Activated T-cell treated with anti-CD3 and anti-CD28 coated beads for 1 hour (primary cell): ENCODE measurements at places on chromosomes 11 and 22.

DNA sequence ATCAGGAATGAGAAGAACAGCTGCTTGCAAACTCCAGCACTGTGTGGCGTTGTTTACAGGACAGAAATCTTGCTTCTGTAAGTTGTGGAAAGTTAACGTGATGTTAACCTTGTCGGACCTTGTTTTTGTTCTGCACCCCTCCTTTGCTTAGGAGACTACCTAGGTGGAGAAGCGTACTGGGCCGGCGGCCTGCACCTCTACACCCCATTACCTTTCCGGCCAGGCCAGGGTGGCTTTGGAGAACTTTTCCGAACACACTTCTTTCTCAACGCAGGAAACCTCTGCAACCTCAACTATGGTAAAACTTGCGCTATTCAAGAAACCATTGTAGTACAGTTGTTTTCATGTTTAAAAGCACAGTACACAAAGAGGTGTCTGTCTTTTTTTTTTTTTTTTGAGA lies 33.7 kb downstream of the SAMM50 start:
- no peak for DNase-seq

- DNase-seq = no peak
Observed at GRCh38 chr22:49628391-49629260, 199.0 kb downstream of the BRD1 start.

DNA sequence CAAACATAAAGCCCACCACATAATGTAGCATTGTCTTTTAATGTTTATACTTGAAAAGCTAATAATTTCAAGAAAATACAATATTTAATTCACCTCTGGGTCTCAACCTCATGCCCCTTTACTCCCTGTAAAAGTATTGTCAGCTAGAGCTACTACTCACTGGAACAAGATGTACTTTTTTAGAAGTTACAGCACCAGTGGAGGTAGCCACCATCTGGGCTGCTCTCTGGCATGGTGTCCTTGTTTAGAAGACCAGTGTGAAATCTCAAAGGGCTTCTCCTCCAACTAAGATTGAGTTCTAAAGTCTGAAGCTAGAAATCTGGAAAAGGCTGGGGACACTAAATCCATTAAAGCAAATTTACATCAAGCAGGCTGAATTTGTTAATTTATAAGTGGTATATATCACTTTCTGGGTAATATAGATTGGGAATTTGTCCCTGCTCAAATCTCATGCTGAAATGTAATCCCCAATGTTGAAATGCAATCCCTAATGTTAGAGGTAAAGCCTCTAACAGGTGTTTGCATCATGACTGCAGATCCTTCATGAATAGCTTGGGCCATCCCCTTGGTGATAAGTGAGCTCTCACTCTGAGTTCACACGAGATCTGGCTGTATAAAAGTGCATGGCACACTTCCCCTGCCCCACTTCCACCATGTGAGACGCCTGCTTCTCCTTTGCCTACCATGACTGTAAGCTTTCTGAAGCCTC lies 47.6 kb downstream of the PITPNB start:
- no peak for DNase-seq

DNA sequence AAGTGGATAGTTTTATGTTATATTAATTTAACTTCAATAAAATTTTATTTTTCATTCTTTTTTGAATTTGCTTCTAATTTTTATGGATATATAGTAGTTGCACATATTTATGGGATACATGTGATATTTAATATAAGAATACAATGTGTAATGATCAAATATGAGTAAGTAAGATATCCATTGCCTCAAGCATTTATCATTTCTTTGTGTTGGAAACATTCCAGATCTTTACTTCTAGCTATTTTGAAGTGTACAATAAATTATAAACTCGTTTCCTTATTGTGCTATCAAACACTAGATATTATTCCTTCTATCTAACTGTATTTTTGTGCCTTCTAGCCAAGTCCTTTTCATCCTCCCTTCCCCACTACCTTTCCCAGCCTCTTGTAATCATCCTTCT lies 17.0 kb downstream of the EXPH5 start:
- DNase-seq = no peak

- no peak for DNase-seq
Observed at GRCh38 chr22:30262112-30262511, 4.5 kb downstream of the OSM start.

GRCh38 chr11:17611049-17611448 lies 64.0 kb downstream of the OTOG start:
- DNase-seq = no peak

GRCh38 chr22:25869771-25870170 lies 127.8 kb downstream of the MYO18B start:
- no peak for DNase-seq

DNA sequence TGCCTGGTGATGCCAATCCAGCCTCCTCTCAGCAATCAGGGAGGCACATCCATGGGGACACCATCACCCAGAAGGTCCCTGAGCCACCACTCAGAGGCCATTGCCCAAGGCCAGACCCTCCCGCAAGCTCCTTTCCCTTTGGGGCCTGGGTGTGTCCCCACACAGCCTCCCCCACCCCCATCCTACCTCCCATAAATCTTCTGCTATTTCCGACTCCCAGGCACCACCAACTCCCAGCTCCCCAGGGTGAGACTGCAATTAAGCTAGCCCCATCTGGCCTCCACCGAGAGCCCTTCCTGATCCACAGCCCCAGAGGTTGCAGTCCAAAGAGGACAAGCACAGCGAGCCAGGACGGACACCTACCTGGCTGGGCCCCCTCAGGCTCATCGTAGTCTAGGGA lies 6.3 kb downstream of the ARHGAP1 start:
- no peak for DNase-seq

DNA sequence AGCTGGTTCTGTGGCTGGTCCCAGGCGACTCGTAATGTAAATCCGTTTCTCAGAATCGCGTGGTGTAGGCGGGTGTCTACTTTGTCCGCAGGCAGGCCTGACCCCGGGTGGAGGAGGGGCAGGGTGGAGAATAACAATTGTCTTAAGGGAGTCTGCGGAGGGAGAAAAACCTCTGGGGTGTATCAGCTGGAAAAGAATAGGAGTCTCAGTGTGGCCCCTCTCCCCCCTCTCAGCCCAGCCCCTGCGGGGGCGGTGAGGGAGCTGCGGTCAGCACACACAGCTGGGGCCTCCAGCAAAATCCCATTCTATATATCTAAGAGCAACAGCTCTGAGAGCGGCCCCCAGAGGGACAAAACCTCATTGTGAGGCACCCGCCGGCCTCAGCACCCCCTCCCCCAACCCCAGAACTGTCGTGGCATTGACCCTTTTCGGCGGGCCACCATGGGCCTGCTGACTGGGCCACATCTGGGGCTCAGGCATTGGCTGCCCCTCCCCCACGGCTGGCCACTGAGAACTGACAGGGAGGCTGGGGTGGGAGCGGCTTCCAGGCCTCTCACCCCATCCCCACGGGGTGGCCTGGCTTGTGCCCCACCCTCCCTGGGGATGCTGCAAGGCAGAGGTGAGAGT lies 2.7 kb upstream of the MYRF start:
- DNase-seq = no peak

DNA sequence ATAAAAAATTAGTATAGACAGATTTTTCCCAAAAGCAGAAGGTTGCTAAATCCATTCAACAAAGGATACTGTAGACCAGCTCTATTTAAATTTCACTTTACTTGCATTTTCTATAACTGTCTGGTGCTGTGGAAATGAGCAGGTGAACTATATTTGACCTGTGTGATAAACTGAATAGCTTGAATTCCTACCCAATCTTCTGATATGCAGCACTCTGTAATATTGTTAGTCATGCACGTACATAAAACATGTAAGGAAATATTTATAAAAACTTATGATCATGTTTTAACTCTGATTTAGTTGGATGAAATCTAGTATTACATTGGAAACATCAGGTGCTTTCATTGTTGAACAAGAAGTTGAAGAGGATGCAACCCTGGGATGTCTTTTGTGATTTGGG lies 213.6 kb downstream of the DBX1 start:
- no peak for DNase-seq

- DNase-seq = no peak
Observed at GRCh38 chr22:33063611-33064010, 5.4 kb upstream of the SYN3 start.

GRCh38 chr11:46987183-46987582 lies 50.6 kb downstream of the CSTPP1 start:
- DNase-seq = no peak

DNA sequence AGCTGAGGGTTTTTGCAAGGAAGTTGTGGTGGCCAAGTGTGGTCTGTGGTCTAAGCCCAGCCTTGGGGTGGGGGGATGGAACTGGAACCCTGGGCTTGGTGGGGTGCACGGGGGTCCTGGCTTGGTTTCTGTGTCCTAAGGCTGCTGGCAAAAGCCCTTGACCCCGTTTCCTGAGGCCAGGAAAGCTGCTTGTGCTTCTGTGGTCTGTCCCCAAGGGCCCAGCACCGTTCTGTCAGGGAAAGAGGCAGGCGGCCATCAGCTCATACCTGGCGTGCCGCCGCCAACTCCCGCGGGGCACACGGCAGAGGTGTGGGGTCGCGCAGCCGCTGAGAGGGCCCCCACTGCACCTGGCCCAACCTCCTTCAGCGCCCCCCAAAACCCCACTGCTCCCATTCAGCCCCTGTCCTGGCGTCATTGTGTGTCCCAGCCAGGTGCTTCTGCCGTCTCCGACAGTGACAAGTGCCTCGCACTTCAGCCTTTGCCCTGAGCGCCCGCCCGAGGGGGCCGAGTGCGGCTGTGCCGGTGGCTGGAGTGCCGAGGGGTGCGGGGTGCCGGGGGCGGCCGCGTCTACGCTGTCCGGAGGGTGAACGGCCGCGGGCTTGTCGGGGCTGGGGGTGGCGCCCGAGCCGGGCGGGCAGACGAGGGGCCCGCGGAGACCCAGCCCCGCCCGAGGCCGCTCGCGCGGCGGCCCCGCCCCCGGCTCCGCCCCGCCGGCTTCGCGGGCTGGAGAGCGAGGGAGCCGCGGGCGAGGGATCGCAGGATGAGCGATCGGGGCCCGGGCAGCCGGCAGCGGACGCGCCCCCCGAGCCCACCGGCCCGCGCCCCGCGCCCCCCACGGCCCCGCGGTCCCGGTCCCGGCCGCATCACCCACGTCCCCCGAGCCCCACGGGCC lies at the start of gene CNIH2:
CNIH2 (plus strand) TSS at position 705 of the 892 bp plus-strand sequence. CDS start 282 bp downstream, outside the sequence.
- DNase-seq = no peak

DNA sequence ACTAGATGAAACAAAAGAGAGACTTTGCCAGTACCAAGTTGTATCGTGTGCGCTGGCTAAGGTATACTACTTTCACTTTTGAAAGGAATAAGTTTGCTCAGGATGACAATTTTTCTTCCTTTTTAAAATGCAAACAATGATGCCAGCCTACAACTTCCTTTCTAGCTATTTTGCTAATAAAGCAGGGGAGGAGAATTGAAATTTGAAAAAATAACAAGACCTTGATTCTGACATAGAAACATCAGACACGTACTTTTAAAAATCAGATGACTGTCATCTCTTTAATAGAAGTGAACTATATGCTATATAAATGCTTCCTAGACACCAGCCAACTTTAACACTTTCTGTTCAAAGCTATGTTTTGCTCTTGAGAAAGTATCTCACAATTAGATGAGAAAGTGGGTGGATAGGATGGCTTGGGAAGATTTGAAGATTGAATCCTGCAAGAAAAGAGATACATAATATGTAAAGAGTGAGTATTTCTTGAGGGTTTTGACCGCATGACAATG lies 41.7 kb upstream of the BLID start:
- no peak for DNase-seq

DNA sequence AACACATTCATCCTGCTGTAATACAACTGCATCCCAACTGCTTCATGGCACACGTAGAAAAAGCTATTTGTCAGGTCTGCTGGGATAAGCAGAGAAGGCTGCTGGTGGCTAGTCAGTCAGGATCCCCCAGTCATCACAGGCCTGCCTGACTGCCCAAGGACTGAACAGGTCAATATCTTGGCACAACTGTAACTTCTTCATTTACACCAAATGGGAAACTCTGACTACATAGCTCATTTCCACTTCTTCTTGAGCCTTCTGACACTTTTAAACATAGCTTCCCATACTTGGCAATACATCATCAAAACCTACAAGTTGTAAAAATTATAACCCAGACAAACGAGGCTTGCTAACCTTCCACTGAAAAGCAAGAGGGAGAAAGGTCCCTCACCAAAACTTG lies 2.8 kb downstream of the TMEM9B start:
- no peak for DNase-seq

GRCh38 chr22:37223965-37224551 lies 11.8 kb upstream of the SSTR3 start:
- DNase-seq = no peak

GRCh38 chr11:105229761-105230160 lies 90.2 kb upstream of the CARD18 start:
- no peak for DNase-seq

DNA sequence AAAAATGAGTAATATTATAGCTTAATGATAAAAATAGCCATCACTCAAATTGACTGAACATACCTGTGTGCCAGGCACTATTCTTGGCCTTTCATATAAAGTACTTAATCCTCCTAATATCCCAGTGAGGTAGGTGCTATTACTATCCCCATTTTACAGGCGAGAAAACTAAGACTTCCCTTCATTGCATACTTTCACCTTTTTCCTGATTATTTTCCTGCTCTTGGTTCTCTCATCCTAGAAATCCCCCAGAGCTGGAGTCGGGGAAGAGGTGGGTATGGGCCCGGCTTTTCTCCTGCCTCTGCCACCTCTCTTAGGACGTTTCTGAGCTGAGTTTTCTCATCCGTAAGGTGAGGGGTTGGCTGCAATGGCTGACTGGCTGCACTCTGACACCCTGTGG lies 2.2 kb downstream of the NPTXR start:
- DNase-seq = no peak

DNA sequence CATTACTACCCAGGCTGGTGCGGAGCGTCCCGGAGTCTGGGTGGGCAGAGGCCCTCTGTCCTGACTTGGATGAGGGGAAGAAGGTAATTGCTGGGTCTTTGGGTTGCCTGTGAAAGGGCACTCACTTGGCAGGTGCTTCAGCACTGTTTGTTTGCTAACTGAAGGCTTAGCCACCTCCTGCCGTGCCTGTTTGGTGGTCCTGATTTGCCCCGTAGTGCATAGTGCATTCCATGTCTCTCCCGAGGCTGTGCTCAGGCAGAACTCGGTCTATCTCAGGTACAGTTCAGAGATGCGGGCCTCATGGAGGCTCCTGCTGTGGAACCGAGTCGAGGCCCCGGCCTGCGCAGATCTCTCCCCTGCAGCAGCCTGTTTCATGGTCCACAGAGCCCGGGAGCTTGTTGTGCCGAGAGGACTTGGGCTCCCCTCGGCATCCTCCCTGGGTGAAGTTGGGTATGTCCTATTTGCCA lies 146.2 kb downstream of the TBC1D22A start:
- DNase-seq = no peak

DNA sequence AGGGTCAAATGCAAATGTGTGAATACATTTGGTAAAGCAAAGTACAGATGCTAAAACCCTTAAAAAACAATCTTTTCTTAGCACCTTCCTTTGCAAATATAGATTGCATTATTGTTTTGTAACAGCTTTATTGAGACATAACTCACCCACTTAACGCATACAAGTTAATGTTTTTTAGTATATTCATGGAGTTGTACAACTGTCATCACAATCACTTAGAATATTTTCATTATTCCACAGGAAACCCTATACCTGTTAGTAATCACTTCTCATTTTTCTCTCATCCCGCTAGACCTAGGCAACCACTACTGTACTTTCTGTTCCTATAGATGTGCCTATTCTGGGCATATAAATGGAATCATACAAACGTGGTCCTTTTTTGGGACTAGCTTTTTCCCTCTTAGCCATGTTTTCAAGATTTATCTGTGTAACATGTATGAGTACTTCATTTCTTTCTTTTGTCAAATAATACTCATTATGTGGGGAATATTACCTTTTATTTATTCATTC lies 34.7 kb downstream of the PPP6R3 start:
- no peak for DNase-seq
